ENCODE measurements at places on chromosomes 7 and 10. TPM values are rescaled to one million over a fixed set of nuclear protein-coding genes. Genes with fewer than 3 reads are reported as not detected.

The ASZ1 gene
- not detected for total RNA-seq

The ATRNL1 gene
- 5.6 TPM for total RNA-seq

The AZGP1 gene
- total RNA-seq = 0.49 TPM

The ZNF488 gene
- 0.15 TPM for total RNA-seq

The CHST15 gene
- total RNA-seq = 8.9 TPM

The CCNJ gene
- 3.8 TPM for total RNA-seq

The NUTM2A gene
- total RNA-seq = 1.0 TPM

The APBB1IP gene
- total RNA-seq = 2.8 TPM

The FAM170B gene
- total RNA-seq = not detected

The KCND2 gene
- total RNA-seq = 1.7 TPM

The TBX20 gene
- total RNA-seq = not detected

The ACTL6B gene
- total RNA-seq = not detected

The CALHM1 gene
- total RNA-seq = not detected

The AP5Z1 gene
- total RNA-seq = 8.9 TPM

The TUBAL3 gene
- not detected for total RNA-seq

The LRMDA gene
- total RNA-seq = 2.4 TPM

The KAZALD1 gene
- total RNA-seq = 1.5 TPM

The TAS2R3 gene
- 0.25 TPM for total RNA-seq

The DGKI gene
- 0.56 TPM for total RNA-seq

The PNLIPRP3 gene
- not detected for total RNA-seq

The TYSND1 gene
- total RNA-seq = 2.4 TPM

The ARMH3 gene
- total RNA-seq = 14.1 TPM

The RPEL1 gene
- total RNA-seq = not detected

The RPA3 gene
- 13.8 TPM for total RNA-seq

The UBTD1 gene
- 39.2 TPM for total RNA-seq

The TWIST1 gene
- 0.32 TPM for total RNA-seq

The HHEX gene
- total RNA-seq = 2.8 TPM

The CLRN3 gene
- not detected for total RNA-seq

The NKX1-2 gene
- total RNA-seq = not detected

The GRIFIN gene
- not detected for total RNA-seq

The NPY gene
- total RNA-seq = not detected

The TMEM213 gene
- total RNA-seq = not detected

The COL1A2 gene
- total RNA-seq = 46.6 TPM

The AGAP4 gene
- 2.0 TPM for total RNA-seq

The CLEC2L gene
- total RNA-seq = not detected

All from psoas muscle (tissue), 8 donors.